Right ventricle myocardium inferior (tissue), 1 donor: ENCODE measurements at places on chromosomes 12 and 14. TPM values are rescaled to one million over a fixed set of nuclear protein-coding genes. Genes with fewer than 3 reads are reported as not detected.
A peak's percentile ranks its signal among the peaks of the same experiment; 100 is the strongest.

- no peak for DNase-seq
These were observed 2.0 kb downstream of the EEA1 start for GRCh38 chr12:92927055-92927435.

DNA sequence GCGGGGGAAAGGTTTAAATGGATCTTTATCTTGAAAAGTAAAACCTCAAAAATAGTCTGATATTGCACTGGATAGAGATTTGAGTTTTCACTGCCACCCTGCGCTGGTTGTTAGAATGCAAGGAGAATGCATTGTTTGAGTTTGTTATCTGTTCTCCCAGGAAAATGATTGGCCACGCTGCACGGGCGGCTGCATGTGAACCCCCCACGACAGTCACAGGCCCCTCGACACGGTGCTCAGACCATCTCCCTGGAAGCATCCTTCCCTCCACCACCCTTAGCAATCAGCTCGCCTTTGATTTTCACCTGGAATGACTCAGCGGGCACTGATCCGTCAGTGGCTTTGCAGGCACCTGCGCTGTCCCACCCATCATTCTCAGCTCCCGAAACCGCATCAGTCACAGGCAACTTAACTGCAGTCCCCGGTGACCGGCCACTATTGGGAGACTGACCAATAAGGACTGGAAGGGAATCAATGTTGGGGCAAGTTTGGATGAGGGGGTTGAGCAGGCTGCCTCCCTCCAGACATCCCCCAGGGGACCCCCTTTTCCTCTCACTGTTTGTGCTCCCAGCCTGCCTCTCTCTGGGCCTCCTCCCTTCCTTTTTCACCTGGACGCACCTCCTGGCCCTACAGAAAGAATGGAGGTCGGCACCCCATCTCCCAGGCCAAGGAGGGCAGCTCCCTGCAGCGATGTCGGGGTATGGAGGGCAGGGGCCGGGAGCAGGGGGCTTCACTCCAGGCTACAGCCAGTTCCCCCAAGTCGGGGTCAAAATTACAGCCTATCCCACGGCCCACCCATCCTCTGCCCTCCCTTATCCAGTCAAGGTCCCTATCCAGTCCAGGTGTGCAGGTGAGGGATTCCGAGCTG lies 28.5 kb upstream of the C14orf180 start:
- DNase-seq = peak; percentile 40

GRCh38 chr12:34219046-34219770 lies 196.9 kb downstream of the ALG10 start:
- no peak for DNase-seq

GRCh38 chr12:47744005-47744651 lies 14.6 kb downstream of the RAPGEF3 start:
- DNase-seq = no peak

DNA sequence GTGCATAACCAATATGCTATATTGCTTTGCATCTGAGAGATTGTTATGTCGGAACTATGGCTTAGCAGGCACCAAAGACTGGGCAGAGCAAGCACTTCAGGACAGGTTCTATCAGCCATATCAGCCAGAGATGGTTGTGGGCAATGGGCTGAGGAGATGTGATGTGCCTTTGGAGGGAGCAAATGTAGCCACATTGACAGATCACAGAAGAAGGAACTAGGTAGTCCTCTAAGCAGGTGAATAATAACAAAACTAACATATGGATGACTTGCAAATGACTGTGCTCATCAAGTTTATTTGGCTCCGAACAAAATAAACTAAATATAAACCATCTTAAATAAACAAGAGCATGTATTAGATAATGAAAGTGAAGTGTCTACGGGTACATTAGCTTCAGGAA lies 291.7 kb downstream of the RMST start:
- DNase-seq = no peak

DNA sequence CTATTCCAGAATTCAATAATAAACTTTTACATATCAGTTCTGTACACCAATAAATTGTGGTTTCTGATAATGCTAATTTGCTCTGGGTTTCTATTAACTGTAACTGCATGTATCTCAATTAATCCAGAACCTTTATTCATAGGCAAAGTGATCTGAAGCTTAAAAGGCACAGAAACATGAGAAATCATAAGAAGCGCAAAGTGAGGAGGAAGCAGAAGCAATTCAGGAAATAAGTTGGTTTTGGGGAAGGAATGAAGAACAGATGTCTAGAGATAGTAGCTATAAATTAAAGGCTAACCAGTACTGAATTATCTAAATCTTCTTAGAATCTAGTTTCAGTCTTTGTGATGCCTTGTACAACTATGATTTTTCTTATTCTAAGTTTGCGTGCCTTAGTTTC lies 24.6 kb downstream of the KERA start:
- no peak for DNase-seq

DNA sequence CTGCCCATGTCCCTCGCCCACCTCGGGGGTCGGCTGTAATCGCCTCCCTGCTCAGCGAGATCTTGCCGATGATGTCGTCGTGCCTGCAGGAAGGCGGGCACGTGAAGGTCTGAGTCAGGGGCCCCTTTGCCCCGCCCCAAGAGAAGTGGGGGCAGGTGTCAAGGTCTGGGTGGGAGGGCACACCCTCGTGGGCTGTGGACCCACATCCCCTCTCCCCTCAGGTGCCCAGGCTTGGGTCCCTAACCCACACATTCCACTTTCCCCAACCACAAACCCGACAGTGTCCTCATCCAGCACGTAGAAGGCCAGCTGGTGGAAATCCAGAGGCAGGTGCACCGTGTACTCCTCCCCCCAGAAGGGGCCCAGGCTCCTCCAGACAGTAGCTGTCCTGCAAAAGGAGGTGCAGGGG lies 7.8 kb downstream of the RASAL1 start:
- DNase-seq = peak; percentile 37

GRCh38 chr12:25584596-25584995 lies 31.5 kb upstream of the LMNTD1 start:
- no peak for DNase-seq

GRCh38 chr12:1117371-1117770 lies 126.3 kb downstream of the ERC1 start:
- no peak for DNase-seq

DNA sequence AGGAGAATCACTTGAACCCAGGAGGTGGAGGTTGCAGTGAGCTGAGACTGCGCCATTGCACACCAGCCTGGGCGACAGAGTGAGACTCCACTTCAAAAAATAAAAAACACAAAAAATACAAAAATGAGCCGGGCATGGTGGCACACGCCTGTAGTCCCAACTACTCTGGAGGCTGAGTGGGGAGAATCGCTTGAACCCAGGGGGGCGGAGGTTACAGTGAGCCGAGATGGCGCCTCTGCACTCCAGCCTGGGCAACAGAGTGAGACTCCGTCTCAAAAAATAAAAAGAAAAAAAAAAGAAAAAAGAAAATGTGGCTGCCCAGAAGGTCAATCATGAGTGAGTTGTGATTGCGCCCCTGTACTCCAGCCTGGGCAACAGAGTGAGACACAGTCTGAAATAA lies 9.2 kb downstream of the DNAJC22 start:
- no peak for DNase-seq

Gene NPAS3
- total RNA-seq = 1.9 TPM

Gene LACRT
- total RNA-seq = not detected

Gene SLC7A8
- 11.5 TPM for total RNA-seq
